ENCODE measurements at places on chromosomes 3 and 15.

DNA sequence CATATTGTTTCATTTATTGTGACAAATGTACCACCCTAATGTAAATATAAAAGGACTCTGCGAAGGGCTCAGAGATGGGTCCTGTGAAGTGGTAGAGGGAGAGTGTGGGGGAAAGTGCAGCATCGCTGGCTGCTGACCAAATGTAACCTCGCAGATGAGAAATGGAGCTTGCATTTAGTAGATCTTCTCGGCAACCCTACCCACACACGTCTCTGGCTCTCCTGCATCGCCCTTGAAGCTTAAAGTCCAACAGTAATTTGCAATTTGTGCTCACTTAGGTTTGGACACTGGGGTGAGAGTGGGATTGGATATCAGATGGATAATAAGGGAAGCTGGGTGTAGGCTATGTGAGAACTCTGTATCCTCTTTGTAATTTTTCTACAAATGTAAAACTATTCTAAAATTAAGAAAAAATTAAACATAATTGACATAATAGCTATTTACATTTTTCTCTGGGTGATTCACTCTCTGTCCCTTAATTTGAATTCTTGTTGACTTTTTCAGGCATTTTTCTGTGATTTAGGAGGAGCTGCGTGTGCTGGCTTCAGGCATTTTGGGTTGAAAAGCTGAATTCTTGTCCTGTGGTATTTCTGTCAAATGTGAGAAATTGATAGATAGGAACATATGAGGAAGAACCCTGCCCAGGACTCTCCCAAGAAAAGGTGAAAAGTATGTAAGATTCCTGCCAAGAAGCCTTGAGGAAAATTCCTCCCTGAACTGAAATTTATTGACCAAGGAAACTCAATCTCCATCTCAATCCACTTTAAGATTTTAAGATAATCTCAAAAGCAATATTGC is 524.7 kb upstream of the MCTP2 start:
- DNase-seq: no peak

- no peak for DNase-seq
These were observed 35.9 kb upstream of the CHMP2B start for GRCh38 chr3:87191175-87191574.

DNA sequence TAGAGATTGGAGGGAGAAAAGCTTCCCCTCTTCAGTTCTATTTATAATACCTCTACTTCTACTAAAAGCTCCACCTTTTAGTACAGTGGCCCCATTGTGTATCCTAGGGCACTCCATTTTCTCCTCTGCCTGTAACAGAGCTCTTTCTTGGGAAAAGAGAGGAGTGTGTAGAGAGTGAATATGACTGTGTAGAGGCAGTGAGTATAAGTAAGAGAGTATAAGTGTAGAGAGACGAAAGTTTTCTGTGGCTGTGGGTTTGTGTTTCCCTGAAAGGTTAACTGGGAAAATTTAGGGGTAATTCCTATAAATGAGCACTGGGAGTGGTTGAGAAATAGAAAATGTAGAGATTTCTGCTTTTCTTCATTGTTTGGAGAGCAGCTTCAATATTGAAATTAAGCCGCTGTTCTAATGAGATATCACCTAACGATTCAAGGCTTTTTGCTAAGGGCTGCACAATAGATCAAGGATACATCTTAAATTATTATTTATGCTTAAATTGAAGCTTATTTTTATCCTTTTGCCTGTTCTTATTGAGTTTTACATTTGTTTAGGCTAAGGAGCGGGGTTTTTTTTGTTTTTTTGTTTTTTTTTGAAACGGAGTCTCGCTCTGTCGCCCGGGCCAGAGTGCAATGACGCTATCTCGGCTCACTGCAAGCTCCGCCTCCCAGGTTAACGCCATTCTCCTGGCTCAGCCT is 6.9 kb downstream of the IQGAP1 start:
- DNase-seq: no peak

DNA sequence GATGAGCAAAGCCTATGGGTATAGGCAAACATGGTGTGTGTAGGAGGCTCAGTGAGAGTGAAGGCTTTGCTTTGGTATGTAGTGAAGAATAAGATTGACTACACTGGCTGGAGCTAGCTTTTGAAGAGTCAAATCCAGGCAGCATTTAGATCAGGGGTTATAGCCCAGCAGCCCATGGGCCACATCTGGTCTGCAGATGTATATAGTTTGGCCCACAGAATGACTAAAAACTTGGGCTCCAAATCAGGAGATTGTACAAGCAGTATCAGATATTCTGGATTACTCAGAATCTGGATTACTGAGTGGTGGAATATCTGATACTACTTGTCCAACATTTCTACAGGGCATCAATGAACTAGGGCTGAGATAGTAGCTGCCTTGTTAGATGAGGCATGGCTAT is 92.9 kb upstream of the FGF7 start:
- DNase-seq: no peak

DNA sequence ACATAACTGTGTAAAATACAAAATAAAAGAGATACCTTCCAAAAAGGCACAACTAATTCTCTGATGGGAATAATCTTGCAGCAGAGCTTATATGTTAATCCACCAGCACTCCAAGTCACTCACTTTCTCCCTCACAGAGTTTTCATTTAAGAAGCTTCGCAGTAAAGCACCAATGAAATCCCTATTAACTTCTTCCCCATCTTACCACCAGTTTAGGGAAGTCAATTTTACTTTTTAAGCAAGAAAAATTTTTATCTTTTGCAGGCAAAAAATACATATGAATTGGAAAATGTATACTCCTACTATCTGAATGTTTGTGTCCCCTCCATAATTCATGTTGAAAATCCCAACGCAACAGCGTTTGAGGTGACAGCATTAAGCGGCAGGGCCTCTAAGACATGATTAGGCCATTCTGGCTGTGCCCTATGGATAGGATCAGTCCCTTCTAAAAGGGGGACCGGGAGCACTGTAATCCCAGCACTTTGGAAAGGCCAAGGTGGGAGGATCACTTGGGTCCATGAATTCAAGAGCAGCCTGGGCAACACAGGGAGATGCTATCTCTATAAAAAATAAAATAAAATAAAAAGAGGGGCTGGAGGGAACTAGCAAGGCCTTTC is 435.8 kb downstream of the SHQ1 start:
- DNase-seq: no peak

DNA sequence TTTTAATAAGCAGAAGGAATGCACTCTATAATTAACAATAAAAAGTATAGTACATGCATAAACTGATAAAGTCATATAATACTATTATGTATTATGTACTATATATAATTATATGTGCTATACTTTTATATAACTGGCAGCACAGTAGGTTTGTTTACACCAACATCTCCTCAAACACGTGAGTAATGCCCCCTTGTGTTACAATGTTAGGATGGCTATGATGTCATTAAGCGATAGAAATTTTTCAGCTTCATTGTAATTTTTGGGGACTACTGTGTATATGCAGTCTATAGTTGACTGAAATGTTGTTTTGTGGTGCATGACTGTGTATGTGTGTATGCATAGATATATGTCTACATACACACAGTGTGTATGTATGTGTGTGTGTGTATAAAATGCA is 100.6 kb downstream of the SLMAP start:
- DNase-seq: no peak

- no peak for DNase-seq
These were observed 137.7 kb downstream of the RAB11A start for GRCh38 chr15:66006986-66007385.

Measured in frontal cortex (tissue), 4 donors.